ENCODE measurements at places on chromosomes 6 and 20. TPM values are rescaled to one million over a fixed set of nuclear protein-coding genes. Genes with fewer than 3 reads are reported as not detected.

STK35 gene
- 20.8 TPM for total RNA-seq

PIGT gene
- total RNA-seq = 220 TPM

DNA sequence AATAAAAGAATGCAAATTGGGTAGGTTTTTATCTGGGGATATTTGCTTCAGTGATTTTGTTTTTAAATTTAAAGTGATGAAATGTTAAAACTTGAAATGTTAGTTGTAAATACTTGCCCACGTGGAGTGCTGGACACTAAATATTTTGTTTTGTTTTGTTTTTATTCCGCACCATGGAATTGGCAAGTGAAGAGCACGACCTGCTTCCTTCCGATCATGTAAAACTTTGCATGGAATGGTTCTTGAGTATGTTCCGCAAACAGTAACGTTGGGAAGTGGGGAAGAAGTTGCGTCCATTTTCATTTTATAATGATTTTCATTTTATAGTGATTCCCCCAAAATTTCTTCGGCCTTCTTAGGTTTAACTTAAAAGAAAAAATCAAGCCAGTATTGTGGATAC lies 765 bp downstream of the IRAK1BP1 start:
- DNase-seq = no peak

DNA sequence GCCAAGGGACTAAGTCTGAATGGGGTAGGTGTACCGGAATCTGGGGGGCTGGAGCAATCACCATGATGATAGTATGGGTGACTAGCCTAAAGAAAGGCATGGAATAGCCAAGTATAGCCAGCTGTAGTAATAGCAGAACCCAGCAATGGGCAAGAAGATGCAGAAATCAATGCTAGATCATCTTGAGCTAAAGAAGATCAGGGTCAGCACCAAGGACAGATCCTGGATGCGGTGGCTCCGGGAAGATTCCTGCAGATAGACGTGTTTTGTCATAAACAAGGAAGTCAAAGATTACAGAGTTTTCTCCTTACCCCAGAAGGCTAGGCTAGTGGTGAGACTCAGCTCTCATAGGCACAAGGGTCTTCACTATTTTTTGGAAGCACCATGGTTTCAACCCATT lies 561.6 kb upstream of the CHD6 start:
- peak; percentile 37 for DNase-seq

GRCh38 chr6:4611429-4612129 lies 164.6 kb upstream of the CDYL start:
- DNase-seq = peak; percentile 75

- DNase-seq = no peak
These were observed 1567.2 kb upstream of the DEFB115 start for GRCh38 chr20:29690274-29690673.

NR2E1 gene
- not detected for total RNA-seq

CRISP2 gene
- not detected for total RNA-seq

OOEP gene
- not detected for total RNA-seq

IBTK gene
- total RNA-seq = 41.5 TPM

DNA sequence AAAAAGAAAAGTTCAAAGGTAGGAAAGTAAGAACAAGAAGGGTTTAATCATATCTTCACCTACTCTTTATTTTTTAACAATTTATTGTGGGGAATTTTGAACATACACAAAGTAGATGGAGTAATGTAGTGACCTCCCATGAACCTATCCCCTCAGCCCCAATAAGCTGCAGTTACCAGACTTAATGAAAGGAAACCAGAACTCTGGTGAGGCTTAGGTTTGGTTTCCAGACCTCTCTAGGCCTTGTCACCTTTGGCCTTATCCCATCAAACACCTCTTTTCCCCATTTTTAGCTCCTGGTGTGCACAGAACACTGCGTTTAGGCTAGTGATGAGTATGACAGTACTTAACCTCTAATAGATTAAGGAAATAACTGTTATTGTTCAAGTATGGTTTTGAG lies 42.0 kb downstream of the CBFA2T2 start:
- no peak for DNase-seq

GRCh38 chr6:48116699-48117645 lies 6.0 kb upstream of the PTCHD4 start:
- no peak for DNase-seq

DNA sequence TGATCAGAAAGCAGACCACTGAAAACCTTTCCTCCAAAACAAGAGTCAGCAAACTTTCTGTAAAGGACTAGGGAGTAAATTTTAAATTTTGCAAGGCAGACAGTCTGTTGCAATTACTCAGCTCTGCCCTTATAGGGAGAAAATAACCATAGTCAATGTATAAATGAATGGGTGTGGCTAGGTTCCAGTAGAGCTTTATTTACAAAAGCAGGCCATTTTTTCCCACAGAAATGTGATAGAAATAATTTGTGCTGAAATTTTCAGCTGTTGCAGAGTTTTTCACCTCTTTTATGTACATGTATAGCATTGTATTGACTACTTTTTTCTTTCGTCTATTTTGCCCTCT lies 7.7 kb downstream of the AMD1 start:
- DNase-seq = no peak

GPX5 gene
- total RNA-seq = not detected

GRCh38 chr6:35496841-35497570 lies at the start of gene TEAD3:
Gene TEAD3, minus strand, starts transcription at chr6:35497079.
- DNase-seq = peak; percentile 66

- DNase-seq = no peak
These were observed 116.3 kb upstream of the FKBP1C start for GRCh38 chr6:63094947-63095346.

DNA sequence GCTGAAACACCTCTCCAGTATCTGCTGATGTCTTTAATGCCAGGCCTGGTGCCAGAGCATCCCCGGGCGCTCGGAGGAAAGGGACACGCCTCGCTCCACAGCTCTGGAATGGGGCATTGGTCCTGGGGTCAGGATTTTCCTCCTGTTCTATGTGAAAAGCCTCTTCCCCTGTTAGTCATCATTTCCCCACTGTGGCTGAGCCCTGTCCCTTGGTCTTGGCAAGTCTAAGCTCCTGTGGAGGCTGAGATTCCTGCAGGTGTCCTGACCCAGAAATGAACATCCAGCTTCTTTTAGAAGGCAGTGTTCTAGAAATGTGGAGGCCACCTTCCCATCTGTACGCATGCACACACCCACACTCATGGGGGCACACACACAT lies 19.4 kb downstream of the SYNDIG1 start:
- DNase-seq = no peak

DNA sequence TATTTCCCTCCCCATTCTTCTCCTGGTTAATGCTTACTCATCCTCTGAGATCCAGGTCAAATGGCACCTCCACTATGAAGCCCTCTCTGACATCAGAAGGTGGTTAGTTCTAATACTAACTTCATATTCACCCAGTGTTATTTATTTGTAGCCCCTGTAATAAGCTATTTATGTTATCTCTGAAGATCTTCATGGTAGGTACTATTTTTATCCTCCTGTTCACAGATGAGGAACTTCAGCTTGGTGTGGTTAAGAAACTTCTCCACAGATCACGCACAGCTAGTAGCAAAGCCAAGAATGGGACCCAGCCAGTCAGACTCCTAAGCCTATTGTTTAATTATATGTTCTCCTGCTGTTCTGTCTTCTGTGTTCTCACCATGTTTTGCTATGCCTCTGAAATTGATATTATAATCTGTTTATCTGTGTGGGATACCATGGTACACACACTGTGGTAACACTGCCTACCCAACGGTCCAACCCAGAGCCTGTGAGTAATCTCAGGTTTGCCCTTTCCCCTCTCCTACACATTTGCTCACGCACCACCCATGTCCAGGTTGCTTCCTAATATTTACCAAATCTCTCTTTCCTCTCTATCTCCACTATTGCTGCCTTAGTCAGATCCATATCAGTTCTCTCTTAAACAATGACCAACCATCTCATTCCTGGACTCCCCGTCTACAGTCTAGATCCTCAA lies 98.4 kb downstream of the IPCEF1 start:
- DNase-seq = peak; percentile 26

DNA sequence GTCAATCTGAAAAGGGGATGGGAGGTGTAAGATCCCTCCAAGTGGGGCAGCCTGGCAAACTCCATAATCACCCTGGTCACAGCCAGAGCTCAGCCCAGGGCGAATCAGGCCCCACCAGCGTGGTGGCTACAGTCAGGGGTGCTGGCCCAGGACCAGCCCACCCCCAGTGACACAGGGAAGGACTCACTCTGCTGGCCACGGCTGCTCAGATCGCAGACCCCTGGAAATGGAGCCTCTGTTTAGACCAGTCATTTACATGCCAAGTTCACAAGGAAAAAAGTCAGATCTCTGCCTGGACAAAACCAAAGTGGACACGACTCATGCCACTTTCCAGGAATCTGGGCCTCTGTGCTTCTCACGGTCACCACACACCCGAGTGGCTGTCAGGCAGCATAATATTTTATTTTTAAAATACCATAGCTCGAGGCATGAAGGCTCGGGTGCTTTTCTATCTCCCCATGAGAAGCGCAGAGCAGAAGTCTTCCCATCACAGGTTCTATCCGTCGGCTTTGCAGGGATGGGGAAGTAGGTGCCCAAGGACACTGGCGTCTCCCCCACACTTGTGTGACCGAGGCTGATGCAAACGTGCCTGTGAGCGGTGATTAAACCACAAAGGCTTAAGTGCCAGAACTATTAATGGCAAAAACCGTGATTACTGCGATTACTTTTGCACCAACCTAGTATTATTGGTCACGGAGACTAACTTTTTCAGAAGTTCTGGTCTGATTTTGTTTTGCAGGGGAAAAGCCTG lies 13.0 kb downstream of the PXDC1 start:
- DNase-seq = no peak

SLC29A1 gene
- total RNA-seq = 22.1 TPM

DNA sequence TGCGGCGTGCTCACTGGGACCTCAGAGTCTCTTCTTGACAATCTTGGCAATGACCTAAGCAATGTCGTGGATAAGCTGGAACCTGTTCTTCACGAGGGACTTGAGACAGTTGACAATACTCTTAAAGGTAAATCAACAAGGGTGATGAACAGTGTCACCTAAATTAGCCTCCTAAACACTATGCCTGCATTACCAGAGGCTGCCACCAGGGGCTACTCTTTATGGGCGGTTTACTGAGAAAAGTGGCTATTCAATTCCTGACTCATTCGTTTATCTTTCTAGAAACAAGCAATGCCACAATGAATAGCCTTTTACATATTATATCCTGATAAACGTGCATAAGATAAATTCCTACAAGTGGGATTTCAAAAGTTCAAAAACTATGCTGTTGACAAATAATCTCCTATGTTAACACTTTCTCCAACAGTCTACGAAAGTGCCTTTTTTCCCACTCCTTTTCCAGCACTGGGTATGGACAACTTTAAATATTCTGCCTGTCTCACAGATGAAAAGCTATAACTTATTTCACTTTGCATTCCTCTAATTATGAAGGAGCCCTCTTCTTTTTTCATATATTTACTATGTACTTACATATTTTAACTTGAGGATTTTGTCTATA lies 1.3 kb downstream of the BPIFA2 start:
- DNase-seq = peak; percentile 14

RSPH9 gene
- total RNA-seq = 1.3 TPM

DNA sequence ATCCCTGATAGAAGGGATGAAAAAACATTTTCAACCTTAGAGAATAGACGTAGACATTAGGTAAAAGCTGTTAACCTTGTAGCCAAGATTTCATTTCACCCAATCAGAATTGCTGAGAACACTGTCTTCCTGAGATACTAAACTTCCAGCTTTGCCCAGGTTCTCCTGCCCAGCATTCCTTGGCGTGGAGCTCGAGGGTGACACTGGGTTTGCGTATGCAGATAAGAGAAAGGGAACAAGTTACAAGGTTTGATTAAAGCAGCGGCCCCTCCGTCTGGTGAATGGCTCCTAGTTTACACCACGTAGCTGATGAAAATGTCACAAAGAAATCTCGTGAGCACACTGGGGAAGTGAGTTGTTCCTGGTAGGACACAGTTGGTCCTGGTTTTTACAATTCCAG lies 247.8 kb downstream of the FARS2 start:
- no peak for DNase-seq

GRCh38 chr6:106766201-106766600 lies 136.8 kb downstream of the QRSL1 start:
- DNase-seq = no peak

GRCh38 chr6:42387336-42387735 lies 64.4 kb downstream of the TRERF1 start:
- no peak for DNase-seq

- peak; percentile 82 for DNase-seq
These were observed 120.0 kb downstream of the SIM1 start for GRCh38 chr6:100344761-100345160.

TRAPPC3L gene
- not detected for total RNA-seq

- peak; percentile 74 for DNase-seq
These were observed 154.1 kb downstream of the CD24 start for GRCh38 chr6:106820412-106820852.

DNA sequence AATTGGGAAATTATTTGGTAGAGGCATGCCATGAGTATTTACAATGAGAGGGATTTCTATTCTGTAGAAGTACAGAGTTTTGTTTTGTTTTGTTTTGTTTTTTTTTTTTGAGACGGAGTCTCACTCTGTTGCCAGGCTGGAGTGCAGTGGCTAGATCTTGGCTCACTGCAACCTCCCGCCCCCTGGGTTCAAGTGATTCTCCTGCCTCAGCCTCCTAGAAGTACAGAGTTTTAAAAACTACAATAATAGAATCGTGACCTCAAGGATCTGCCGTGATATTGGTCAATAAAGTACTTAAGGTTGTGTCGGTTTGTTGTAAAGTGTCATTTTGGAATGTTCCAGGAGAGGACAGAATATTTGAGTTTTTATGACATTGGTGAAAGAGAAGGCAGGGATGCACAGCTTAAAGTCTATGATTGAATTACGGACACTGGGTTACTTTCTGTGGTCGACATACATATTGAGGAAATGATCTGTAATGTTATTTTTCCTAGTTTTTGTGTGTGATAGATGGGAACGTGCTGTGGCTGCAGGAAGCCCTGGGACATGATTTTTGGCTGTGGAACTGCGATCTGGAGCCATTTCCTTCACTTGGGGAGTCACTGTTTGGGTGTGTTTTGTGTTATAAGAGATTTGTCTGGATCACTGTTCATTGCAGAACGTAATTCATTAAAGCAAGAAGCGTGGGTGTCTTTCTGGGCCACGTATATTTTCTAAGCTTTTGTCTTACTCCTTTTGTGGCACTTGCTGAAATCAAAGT lies 59.6 kb downstream of the TIAM2 start:
- DNase-seq = no peak

- no peak for DNase-seq
These were observed 315.0 kb downstream of the GMDS start for GRCh38 chr6:1930356-1930755.

- peak; percentile 65 for DNase-seq
These were observed at the start of gene RGL2 for GRCh38 chr6:33298773-33299236. Gene RGL2, minus strand, starts transcription at chr6:33298942. Its CDS starts 332 bp downstream, at chr6:33298610.

Measured in RPMI7951 (cell line).